Astrocyte (in vitro differentiated cells and primary cell): ENCODE measurements at places on chromosomes 2 and 18.

GRCh38 chr18:59885579-59886163 lies 14.1 kb upstream of the PMAIP1 start:
- peak; percentile 93 for DNase-seq

GRCh38 chr2:101113441-101114267 lies 37.5 kb downstream of the TBC1D8 start:
- no peak for DNase-seq

- peak; percentile 44 for DNase-seq
Observed at GRCh38 chr2:34401186-34401585, 802.1 kb upstream of the FAM98A start.

DNA sequence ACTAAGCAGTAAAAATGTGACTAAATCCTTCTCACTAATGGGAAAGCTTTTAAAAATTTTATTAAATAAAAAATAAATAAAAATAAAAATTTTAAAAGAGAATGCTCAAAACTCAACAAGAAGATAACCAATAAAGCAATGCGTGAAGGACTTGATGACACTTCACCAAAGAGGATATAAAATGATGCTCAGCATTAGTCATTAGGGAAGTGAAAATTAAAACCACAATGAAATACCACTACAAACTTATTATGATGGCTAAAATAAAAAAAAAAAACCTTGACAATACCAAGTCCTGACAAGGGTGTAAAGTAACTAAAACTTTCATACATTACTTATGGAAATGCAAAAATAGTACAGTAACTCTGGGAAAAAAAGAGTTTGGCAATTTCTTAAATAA lies 3.3 kb upstream of the WDR75 start:
- DNase-seq: no peak

GRCh38 chr2:67652679-67653078 lies 255.5 kb downstream of the ETAA1 start:
- no peak for DNase-seq

- no peak for DNase-seq
Observed at GRCh38 chr18:63559567-63560491, 17.7 kb downstream of the SERPINB12 start.

GRCh38 chr2:69456950-69457445 lies 19.8 kb upstream of the NFU1 start:
- DNase-seq: no peak

DNA sequence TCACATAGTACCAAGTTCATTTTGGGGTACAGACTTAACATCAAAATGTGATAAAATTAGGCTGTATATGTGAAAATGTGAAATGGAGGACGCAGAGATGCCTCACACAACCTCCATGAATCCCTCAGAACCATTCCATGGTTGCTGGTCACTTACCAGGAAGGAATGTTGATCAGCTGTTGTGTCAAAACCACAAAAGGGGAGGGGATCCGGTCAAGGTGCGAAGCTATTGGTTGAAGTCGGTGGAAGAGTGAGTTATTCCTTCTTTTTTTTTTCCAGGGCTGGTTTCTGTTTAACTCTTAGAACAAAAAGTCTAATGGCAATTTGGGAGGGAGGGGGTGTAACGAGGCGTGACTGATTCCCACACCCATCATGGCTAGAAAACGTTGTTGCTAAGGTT lies 32.3 kb upstream of the REG3A start:
- no peak for DNase-seq

GRCh38 chr18:64966667-64967066 lies 784.1 kb upstream of the CDH7 start:
- no peak for DNase-seq

DNA sequence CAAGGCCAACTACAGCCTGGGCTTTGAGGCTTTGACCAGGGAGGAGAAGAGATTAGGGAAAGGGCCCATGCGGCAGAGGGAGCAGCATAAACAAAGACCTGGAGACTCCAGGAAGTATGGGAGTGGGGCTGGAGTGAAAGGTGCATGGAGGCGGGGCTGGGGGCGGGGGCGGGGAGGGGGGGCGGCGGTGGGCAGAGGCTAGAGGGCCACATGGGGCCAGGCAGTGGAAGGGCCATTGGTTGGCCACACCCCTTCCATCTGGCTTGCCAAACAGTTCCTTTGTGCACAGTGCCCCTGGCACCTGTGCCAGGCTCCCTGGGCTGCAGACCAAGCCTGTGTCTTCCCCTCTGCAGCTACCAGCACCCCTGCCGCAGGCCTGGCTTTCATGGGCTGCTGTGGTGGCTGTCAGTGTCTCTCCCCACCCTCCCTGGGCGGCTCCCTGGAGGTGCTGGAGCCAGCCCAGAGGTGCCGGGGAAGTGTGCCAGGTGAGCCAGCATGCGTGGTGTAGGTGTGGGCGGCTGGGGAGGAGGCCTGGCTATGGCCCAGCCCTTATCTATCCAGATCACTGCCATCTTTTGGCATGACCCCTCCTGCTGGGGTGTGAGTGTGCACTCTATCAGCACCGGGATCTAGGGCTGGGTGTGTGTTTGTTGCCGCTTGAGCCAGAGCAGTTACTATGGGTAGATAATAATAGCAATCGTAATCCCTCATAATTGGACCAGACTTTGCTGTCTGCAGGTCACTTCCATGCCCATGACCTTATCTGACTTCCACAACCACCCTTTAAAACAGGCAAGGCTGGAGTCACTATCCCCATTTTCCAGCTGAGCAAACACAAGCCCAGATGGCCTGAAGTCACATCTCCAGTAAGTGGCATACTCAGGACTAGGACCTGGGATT lies 30.5 kb downstream of the DNMT3A start:
- no peak for DNase-seq

DNA sequence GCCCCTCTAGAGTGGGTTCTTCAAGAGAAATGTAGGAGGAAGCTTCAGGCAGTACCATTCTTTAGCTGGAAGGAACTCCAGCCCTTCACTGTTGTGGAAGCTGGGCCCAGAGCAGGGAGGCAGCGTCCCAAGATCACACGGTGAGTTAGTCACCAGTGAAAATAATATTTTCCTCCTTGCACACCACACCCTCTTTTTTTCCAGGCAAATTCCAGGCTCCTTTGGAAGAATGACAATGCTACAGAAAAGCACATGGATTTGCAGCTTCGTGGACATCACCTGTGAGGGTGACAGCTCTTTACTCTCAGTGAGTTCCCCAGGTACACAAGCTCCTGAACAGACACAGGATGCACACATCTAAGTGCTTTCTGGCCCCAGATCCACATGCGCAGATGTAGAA lies 157.1 kb downstream of the COL6A3 start:
- peak; percentile 76 for DNase-seq

DNA sequence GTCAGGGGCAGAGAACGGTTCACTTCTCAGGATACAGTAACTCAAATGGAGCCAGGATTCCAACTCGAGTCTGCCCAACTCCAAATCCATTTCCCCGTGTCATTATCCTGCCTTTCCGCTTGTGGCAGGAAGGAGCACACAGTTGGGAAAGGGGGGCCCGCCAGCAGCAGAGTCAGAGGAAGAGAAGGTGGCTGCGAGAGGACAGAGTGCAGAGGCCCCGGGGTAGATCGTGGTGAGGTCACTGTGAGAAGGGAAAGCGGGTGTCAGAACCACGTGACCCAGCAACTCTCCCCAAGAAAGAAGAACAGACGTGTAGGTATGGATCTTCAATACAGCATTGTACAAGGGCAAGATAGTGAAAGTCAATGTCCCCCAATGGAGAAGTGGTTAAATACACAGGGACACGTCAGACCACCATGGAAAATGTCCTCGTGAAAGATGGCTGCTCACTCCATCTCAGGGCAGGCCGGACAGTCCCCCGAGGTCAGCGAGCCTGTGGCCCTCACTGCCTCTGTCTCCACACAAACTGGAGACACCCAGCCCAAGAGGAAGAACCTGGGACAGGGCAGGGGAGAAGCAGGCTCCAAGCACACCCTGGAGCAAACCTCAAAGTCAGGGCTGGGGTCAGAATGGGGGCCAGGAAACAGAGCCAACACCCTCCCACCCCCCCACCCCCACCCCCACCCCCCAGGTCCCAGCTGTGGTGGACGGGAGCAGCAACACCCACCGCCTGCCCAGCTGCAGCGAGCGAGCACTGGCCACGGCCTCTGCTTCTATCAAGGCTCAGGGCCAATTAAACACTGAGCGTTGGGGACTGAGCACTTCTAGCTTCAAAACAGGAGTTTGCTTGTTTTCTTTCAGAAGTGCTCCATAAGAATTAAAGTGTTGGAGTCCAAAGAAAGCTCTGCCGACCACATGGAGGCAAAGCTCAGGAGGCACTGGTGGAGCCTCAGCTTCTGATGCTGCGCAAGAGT lies 92.7 kb downstream of the EIPR1 start:
- no peak for DNase-seq

GRCh38 chr2:946073-946948 lies 4.3 kb upstream of the SNTG2 start:
- no peak for DNase-seq

DNA sequence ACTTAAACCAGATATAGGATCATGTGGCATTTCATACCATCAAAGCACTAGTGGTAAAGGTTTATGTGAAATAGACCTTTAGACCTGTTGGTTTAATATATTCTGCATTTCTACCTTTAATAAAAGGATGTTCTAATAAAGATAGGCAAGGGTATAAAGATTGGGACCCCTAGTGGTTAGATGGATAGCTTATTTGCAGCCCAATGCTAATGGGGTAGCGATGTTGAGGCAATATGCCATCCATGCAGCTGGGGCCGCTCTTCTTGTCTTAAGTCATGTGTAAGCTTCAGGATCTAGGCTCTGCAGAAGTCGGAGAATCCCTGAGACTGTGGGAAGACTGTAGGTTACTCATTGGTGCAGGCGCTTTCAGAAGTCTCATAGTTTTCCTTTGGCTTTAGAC lies 114.9 kb downstream of the ICOS start:
- DNase-seq: no peak

- peak; percentile 57 for DNase-seq
Observed at GRCh38 chr2:48398285-48399002, 131.5 kb upstream of the STON1 start.

DNA sequence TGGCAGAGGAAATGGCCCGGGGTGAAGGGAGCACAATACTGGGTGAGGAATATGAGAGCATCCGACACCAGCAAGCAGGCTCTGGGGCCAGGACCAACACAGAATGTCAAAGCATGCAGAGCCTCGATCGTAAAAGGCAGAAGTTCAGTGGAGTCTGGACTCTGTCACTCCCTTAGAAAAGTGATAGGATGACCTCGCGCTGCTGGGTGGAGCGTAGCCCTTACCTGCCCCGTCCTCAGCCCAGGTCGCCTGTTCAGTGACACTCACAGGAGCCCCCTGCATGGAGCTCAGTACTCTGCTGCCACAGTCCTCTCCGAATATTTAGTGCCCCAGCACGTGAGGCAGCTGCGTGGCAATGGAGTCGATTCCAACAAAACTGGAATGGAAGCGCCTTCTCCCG lies 236.7 kb upstream of the MYT1L start:
- no peak for DNase-seq

- DNase-seq: no peak
Observed at GRCh38 chr2:180799141-180799540, 181.3 kb upstream of the UBE2E3 start.

GRCh38 chr2:177724398-177725287 lies 332.1 kb downstream of the AGPS start:
- peak; percentile 10 for DNase-seq

DNA sequence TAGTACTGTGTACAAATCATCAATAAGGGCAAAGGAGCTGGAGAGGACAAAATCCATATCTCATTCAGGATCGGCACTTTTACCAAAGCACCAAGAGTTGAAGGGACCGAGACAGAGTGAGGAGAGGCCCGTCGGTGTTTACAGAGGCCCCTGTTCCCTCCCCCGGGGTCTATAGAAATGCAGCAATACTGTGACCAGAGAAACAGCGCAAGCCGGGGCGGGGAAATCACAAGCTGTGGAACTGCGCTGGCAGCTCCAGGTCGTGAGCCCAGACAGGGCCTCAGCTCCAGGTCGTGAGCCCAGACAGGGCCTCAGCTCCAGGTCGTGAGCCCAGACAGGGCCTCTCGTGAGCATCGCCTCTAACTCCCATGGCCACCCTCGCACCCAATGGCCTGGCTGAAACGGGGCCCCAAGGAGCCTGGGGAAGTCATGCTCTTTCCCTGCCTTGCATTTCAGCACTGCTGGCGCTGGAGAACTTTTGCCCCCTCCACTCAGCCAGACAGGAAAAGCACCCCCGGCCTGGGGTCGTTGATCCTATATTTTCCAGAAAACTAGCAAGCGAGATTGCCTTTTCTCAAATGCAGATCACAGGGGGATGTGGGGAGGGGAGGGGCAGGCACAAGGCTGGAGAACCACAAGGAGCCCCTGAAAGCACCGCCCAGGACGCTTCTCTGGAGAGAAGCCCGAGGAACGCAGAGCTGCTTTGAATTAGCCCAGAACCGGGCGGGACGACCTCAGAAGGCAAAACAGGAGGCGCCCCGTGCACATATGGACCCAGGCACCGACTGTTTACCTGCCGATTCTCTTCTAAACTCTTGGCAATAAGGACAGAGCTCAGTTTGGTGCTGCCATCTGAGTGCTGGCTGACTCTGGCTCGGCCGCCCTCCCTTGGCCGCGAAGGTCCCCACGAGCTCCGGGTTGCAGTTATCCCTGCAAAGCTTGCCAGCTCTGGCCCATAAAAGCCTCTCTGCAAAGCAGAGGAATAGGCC lies 223.7 kb downstream of the ACKR3 start:
- DNase-seq: no peak

DNA sequence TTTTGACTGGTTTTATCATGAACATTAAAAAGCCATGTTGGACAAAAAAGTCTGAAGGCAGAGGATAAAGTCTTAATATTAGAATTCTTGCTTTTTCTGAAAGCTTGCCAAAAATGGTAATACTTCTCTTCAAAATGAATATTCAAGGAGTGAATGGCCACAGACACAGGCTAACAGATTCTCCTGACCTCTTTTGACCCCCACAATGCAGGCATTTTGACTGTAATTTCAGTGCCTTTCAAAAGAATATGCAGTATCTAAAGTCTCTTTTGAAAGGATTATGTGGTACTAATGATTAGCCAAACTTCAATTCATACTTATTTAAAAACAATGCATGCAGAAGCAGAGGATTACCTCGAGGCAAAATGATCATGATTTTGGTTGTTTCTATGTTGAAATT lies 557.8 kb upstream of the GCFC2 start:
- no peak for DNase-seq

DNA sequence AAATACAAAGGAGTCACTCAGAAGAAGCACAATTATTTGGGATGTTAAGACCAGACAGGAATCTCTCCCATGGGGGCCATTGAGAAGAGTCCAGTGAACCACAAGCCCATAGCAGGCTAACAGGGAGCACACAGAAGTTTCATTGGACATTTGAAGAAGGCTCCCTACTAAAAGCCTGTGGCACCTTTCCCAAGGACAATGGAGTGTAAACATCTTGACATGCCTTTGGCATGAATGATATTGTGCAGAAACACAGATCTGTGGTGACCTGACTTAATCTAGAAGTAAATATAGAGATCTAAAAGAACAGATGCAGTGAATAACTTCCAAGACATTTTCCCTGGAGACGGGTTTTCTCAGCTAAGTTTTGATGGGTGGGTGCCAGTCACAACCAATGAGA lies 221.5 kb downstream of the EPHA4 start:
- DNase-seq: peak; percentile 9

DNA sequence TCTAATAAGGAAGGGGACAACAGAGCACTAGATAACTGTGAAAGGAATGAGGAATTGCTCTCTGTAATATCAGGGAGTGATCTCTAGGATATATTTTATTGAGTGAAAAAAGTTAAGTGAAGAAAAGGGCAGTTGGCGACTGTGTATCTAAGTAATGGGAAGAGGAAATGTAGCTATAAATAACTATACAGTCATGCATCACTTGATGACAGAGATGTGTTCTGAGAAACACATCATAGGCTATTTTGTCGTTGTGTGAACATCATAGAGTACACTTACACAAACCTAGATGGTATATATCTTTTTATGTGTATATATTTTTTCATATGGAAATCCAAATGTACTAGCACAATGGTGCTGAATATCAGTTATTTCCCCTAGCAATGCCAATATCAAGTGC lies 329.3 kb downstream of the TXNL1 start:
- no peak for DNase-seq
